ENCODE measurements at places on chromosomes 12 and 14.

- no peak for DNase-seq
These were observed 118.1 kb upstream of the FOXN3 start for GRCh38 chr14:89534902-89535685.

DNA sequence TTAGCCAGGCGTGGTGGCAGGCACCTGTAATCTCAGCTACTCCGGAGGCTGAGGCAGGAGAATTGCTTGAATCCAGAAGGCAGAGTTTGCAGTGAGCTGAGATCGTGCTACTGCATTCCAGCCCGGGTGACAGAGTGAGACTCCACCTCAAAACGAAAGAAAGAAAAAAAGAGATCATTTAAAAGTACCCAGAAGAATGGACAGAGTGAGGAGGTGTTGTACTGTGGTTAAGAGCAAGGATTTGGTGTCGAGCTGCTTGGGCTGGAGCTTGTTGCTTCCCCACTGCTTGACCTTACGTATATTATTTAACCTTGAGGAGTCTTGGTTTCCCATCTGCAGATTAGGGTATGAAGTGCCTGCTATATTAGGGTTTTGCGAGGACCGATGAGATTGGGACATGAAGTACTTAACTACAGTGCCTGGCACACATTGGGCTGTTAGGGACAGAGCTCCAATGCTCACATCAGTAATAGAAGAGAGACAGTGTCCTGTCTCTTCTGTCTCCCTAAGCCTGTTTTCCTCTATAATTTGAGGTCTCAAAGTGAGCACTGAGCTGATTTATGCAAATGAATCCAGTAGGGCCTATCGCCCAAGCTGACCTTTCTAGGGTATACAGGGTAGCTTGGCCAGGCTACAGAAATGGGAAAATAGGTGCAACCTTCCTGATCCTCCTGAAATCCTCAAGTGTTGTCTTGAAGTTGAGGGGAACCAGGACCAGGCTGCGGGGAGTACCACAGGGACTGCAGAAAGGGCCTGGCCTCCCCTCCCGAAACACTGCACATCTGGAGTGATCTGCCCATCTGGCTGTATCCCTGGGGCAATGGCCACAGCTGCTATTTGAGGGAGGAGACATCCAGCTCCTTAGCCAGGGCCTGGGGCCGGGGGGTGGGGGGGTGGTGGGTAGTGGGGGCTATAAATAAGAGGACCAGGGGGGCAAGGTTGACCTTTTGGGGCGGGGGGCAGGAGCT is 8.6 kb upstream of the HDAC7 start:
- DNase-seq = no peak

- no peak for DNase-seq
These were observed 15.9 kb downstream of the FBLN5 start for GRCh38 chr14:91931478-91932088.

DNA sequence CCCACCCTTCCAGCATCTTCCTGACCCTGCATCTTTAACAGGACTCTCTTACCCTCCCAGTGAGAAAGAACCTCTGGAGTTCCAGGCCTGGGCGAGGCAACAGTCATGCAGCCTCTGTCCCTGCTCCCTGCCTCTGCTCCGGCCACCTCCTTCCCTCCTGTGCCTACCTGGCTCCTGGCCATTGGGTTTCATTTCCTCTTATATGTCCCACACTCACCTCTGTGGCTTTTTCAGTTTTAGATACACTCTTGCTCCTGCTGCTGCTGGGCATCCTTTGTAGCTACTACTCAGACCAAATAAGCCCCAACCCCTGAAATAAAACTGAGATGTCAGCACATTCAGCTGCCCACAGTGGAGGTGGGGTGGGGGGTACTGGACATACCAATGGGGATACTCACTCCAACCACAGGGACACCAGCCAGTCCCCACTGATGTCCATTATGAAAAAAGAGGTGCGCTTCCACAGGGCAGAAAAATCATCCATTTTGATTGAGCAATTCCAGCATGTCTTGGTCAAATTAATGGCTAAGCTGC is 99.1 kb upstream of the NRXN3 start:
- DNase-seq = no peak

DNA sequence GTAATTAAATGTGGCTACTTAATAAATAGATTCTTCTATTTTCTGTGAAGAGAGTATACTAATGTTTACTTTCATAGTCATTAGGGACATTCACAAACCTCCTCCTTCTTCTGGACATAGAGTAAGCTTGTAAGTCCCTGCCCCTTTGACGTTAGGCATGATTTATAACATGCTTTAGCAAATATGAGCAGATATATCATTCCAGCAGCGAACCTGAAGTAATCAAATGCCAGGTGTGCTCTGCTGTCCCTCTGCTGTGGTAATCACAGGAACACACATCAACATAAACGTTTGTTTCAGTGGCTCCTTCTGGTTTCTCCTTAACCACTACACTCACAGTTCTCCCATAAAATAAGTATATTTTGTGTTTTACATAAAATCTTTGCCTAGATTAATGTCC is 961.8 kb downstream of the FLRT2 start:
- no peak for DNase-seq

DNA sequence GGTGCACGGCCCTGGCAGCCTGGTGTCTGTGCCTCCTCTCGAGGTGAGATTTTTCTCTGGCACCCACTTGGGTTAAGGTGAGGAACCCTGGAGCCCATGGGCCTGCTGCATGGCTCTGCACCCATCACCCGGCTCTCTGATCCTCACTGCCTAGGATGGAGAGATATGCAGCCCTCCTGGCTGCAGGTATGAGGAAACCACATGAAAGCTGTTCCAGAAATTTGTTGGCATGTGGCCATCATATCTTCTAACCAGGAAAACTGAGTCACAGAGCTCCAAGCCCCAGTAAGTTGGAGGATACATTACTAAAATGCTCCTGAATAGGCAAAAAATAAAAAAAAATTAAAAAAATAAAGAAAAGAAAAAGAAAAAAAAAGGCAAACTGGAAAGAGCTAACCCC is 39.3 kb upstream of the DDX11 start:
- DNase-seq = no peak

GRCh38 chr12:13536219-13536910 is 339.8 kb downstream of the EMP1 start:
- DNase-seq = no peak

- peak; percentile 9 for DNase-seq
These were observed 839 bp downstream of the SLC38A1 start for GRCh38 chr12:46267825-46268582.
